NCI-H82 (cell line): ENCODE measurements at places on chromosomes 3 and 15.

DNA sequence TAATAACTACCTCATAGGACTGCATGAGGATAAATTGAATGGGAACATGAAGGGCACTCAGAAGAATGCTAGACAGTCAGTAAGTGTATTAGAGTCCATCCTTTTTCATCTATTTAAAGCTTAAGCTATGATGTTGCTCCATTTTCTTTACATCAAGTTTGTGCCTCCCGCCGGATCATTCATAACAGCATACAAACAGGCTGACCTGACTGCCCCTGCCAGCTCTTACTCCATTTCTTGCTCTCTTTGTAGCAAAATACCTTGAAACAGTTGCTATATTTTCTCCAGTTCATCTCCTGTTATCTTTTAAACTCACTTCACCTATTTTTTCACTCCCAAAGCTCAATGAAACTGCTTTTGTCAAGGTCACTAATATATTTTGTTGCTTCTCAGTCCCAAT lies 315.6 kb upstream of the ALCAM start:
- DNase-seq = no peak

GRCh38 chr3:32755761-32756160 lies 62.0 kb upstream of the TRIM71 start:
- no peak for DNase-seq

GRCh38 chr3:196889844-196890708 lies 22.4 kb downstream of the SENP5 start:
- DNase-seq = no peak

DNA sequence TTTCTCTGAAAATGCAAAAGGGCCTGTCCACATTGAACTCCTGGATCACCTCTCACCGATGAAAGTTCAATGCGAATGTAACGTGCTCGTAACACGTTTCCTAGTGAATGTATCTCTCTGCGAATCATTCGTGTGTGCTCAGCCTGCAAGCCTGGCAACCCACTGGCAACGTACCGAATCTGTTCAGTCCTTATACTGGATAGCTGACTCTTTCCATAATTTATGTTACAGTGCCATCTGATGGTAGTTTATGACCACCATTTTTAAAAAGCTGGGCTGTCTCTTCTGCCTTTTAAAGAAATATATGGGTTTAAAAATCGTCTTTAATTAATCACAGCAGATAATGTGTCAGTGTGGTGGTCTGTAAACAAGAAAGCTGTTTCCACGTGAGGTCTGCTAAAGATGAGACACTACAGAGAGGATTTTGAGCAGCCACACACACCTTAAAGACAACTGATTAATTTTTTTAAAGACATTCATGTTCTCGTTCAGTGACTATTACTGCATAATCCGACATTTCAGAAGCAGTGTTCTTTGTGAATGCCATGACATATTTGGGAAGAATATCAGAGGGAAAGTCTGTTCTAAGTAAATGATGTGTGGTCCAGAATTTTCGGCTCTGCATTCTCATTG lies 69.4 kb upstream of the FOXP1 start:
- DNase-seq = peak; percentile 56

GRCh38 chr3:55702822-55703221 lies 215.7 kb upstream of the WNT5A start:
- DNase-seq = no peak

GRCh38 chr3:49512781-49513355 lies 41.4 kb upstream of the BSN start:
- DNase-seq = no peak

GRCh38 chr3:102060814-102061213 lies 211.5 kb downstream of the NFKBIZ start:
- no peak for DNase-seq

DNA sequence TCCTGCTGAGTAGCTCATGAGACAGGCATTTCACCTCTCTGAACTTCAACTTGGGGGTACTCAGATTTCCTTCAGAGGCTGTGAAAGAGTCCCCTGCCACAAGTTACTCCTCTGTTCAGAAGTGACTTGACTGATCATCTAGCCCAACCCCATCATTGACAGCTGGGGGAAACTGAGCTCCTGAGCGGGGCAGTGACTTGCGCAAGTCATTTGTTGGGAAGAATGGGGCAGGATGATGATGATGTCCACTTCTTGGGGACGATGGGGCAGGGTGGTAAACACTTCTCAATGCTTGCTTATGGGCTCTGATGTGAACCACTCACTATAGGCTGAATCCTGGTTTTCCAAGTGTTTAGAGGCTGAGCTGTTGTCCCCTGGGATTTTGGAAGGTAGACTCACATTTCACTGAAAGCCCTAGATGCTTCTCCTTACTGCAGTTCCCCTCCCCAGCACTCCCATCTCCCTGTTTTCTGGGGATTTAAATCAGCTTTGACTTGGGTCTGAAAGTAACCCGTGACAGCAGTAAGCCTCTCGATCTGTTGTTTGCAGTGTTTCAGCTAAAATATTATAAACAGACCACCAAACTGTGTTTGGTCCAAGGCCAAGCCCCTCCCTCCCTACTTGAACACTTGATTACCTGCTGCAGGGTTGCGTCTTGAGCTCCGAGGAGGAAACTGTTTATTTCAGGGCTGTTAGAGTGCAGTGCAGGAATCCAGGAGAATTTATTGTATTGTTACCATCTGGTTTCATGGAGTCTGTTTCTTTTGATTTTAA lies 25.1 kb downstream of the SMAD3 start:
- DNase-seq = peak; percentile 12

GRCh38 chr3:71050538-71051258 lies 532.8 kb downstream of the FOXP1 start:
- no peak for DNase-seq

GRCh38 chr3:54698054-54698453 lies 229.8 kb downstream of the LRTM1 start:
- DNase-seq = no peak

- DNase-seq = peak; percentile 68
These were observed 52.7 kb upstream of the SPTSSB start for GRCh38 chr3:161423911-161424522.

DNA sequence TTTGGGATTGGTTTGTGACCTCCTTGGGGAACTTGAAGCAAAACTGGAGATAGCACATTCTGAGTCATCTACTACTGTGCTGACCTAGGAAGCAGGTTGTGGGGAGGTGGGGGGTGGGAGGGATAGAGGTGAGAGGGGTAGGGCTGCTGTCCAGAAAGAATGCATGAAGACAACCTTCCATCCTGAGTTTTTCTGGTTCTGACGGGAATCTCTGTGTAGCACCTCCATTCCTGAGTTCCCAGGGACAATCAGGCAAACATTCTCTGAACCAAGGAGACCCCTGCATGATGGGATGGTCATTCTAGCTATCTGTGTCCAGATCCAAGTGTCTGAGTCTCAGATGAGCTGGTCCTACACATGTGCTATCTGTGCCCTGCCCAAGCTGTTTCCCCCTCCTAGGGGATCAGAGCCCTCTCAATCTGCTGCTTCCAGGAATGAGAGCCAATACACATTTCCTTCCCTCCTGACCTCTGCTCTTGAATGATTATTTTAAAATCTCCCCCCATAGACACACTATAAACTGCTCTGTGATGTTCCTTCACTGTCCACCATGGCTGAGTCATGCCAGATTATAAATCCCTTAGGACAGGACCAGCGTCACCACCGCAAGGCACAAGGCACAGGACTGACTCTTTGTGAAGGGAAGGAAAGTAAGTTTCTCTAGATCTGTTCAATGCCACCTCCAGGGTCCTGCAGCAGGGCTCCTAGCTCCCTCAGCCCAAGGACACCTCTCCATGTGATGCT lies 2.2 kb upstream of the CD276 start:
- no peak for DNase-seq

DNA sequence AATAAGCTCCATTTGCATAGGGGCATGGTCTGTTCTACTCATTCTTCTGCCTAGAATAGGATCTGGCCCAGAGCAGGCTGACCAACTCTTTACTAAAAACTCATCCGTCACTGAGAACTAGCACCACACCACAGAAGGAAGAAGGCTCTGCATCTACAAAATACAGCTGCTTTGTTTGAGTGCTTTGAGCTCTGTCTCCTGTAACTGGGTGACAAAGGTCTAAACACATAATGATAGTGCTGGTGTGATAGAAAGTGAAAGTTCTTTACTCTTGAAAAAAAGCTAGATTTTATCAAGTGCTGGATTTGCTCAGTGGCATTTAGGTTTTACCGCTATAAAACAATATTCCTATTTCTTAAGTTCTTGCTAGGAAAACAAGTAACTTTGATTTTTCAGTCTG lies 140.7 kb downstream of the FHIT start:
- DNase-seq = no peak

- DNase-seq = no peak
These were observed 28.4 kb upstream of the LDHAL6B start for GRCh38 chr15:59178151-59178695.

DNA sequence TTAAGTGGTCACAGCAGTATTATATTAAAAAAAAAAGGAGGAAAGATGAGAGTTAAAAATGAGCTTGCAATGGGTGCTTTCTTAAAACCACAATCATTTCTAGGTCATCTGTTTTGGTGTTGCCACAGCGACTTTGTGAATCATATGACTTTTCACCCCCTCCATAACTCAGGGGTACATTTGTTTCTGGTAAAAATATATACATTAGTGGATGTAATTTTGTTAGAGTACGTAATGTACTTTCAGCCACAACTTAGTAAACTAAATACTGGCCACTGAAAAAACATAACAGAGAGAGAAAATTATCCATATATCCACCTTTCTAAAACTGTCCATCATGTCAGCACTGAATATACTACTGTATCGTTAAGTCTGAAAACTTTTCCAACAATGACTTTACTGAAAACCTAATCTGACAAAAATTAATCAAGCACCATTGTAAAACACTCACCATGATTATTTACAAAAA lies 3.4 kb downstream of the ANKRD28 start:
- DNase-seq = no peak

DNA sequence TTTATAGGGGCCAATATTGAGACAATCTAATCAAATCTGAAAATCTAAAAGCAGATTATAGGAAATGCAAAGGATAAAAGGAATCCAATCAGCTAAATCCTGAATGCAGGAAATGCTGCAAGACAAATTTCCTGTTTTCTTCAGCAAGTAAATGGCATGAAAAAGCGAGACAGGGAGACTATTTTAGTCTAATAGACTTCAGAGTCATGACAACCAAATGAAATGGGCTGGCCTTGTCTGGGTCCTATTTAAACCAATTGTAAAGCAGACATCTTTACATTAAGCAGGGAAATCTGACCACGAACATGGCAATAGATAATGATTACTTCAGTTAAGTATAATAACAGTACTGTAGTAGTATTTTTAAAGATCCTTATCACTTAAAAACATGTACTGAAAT lies 2.1 kb downstream of the DBR1 start:
- no peak for DNase-seq

GRCh38 chr15:80942266-80942665 lies 47.4 kb downstream of the MESD start:
- DNase-seq = no peak

- peak; percentile 56 for DNase-seq
These were observed 227.5 kb upstream of the COL8A1 start for GRCh38 chr3:99410789-99411311.

- no peak for DNase-seq
These were observed 22.0 kb downstream of the SLC7A14 start for GRCh38 chr3:170563712-170564423.
